ENCODE measurements at places on chromosomes 2 and 18.

- DNase-seq, result no peak
Measured at GRCh38 chr2:236499691-236500578, 69.7 kb upstream of the ACKR3 start.

DNA sequence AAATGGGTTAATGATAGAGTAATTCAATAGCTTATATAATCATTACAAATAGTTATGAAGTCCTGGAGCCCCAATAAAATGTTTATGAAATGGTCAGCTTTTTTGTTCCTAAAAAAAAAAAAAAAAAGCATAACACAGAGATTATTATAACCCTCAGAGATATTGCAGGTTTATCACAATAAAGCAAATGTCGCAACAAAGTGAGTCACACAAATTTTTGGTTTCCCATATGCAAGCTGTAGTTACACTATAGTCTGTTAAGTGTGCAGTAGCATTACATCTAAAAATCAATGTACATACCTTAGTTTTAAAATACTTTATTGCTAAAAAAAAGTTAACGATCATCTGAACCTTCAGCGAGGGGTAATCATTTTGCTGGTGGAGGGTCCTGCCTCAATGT is 20.0 kb downstream of the WDFY1 start:
- DNase-seq, result no peak

GRCh38 chr2:163312713-163313112 is 423.1 kb downstream of the FIGN start:
- no peak for DNase-seq

- no peak for DNase-seq
Measured at GRCh38 chr2:37576831-37577230, 94.6 kb downstream of the CDC42EP3 start.

DNA sequence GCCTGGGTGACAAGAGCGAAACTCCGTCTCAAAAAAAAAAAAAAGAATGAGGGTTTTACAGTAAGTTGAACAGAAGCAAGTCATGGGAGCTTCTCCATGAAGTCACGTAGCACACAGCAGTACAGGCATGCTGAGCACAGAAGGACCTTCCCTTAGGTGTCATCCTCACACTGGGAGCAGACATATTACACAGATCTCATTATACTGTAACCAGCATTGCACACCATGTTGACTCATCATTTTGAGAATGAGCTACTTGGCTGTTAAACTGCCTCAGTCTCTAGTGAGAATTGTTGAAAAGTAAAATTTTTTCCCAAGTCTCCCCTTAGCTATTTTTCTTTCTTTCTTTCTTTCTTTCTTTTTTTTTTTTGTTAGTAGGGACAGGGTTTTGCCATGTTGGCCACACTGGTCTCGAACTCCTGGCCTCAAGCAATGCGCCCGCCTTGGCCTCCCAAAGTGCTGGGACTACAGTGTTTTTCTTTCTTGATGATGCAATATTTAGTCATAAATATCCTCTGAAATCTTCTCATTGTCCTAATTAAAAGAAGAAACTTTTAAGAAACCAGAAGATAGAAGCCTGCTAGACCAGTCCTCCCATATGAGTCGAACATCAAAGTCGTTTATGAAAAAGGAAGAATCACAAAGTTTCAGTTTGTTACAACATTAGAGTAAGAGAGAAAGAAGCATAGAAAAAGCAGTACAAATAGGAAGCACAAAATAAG is 37.9 kb upstream of the PPP1CB start:
- DNase-seq, result no peak

DNA sequence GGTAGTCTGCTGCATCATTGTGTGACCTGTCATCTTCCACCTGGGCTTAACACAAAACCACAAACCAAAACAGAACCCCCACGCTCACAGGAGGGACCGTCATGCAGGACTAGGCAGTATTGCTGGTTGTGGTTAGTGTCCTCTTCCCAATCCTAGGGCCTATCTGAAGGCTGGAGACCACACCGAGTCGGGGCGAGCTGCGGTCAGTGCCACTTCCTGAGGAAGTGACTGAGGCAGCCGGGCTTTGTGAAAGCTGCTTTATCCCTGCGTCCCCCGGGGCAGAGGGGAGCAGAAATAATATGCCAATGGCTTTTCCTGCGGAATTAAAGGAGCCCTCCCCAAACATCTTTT is 22.9 kb downstream of the ZNF532 start:
- peak; percentile 52 for DNase-seq

- DNase-seq, result peak; percentile 63
Measured at GRCh38 chr18:34866310-34866709, 156.2 kb downstream of the DTNA start.

DNA sequence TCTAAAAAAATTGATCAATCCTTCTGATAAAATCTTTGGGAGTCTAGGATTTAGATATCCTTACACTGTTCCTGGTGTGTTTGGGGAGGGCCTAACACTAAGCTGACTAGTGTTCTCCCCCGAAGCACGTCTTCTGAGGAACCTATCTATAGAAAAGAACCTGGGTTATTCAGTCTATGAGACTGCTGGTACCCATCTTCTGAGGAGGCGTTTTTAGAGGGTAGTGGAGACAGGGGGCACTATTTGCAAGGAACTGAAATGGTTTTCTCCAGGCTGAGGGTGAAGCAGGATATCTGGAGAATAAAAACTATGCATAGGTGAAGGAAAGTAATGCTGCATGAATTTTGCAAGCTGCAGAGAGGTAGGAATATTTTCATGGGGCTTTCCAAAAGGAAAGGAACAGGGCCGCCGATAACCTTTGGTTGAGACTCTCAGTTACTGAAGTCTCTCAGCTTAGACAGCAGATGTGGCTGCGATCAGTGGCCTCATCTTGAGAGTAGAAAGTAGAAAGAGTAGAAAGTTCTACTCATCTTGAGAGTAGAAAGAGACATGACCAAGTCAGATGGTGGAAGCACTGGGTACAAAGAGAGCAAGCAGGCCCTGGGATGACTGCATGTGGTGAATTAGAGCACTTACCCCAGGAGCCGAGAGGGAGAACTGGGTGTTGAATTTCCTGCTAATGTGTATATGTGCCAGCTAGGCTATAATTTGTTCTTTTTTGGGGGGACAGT is 31.8 kb upstream of the KCNE4 start:
- no peak for DNase-seq

GRCh38 chr2:220278022-220278421 is 650.6 kb downstream of the SLC4A3 start:
- no peak for DNase-seq

- DNase-seq, result no peak
Measured at GRCh38 chr18:43078478-43079092, 36.9 kb downstream of the RIT2 start.

DNA sequence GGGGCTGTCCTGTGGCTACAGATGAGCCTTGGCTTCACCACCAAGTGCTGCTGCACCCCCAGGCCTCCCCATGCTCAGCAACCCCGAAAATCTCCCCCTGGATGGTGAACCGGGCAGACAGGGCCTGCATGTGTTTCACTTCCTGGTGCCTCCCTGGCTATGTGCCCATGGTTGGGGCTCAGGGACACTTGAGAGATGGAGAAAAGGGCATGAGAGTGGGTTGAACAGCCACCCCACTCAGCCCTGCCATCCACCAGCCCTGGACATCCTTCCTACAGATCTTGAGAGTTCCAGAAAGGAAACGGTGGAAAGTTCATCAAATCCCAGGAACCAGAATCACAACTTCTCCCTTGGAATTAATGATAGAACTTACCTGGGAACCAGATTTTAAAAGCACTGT is 74.7 kb upstream of the TEX51 start:
- DNase-seq, result no peak

DNA sequence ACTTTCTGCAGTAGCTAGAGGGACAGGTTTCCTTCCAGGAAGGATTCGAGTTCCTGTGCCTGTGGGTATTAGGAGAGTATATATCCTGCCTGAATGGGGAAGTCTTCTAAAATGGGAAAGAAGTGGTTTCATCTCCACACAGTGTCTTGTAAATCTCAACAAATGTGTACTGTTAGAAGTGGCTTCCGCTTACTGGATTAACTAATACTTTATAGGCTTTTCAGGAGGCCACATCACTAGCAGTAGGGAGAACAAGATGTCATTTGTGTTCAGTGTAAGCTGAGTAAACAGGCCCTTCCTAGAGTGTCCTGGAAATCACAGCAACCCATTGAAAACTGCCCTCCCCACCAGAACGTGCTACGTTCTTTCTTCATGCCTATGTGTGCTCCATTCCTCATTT is 12.5 kb upstream of the POLR1B start:
- DNase-seq, result no peak

DNA sequence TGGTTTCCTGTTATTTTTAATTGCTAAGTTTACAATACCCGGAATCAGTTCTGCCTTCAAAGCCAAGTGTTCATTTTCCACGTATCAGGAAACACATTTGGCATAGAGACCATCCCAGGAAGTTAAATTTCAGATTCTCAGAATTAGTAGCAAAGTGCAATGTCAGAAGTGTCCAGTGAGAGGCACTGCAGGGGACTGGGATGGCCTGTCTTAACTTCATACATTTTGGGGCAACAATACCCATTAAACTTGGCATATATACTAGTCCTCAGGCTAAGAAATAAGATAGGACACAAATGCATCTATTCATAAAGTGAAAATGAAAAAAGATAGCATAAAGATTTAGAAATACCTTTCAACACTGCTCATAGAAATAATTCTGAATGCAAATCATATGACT is 1.5 kb upstream of the IL1RL2 start:
- peak; percentile 38 for DNase-seq

- peak; percentile 92 for DNase-seq
Measured at GRCh38 chr2:12501469-12502158, 215.1 kb upstream of the TRIB2 start.

- DNase-seq, result no peak
Measured at GRCh38 chr2:85756822-85757435, 3.1 kb downstream of the ATOH8 start.

- DNase-seq, result no peak
Measured at GRCh38 chr2:213411582-213412289, 127.5 kb downstream of the SPAG16 start.

GRCh38 chr2:238528953-238529781 is 102.4 kb downstream of the ASB1 start:
- DNase-seq, result no peak

DNA sequence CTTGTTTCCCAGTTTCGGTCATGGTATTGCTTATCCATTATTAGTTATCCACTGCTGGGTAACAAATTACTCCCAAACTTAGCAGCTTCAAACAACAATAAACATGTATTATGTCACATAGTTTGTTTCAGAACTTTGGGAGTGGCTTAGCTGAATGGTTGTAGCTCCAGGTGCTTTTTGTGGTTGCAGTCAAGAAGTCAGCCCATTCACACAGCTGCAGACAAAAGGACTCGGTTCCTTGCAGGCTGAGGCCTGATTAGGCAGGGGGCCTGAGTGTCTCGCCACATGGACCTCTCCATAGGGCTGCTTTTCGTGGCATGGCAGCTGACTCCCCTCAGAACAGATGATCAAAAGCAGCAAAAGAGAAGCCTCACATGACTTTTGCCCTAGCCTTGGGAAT is 58.2 kb upstream of the ITGA4 start:
- DNase-seq, result no peak

GRCh38 chr18:50422286-50422898 is 47.5 kb downstream of the SKA1 start:
- DNase-seq, result no peak

DNA sequence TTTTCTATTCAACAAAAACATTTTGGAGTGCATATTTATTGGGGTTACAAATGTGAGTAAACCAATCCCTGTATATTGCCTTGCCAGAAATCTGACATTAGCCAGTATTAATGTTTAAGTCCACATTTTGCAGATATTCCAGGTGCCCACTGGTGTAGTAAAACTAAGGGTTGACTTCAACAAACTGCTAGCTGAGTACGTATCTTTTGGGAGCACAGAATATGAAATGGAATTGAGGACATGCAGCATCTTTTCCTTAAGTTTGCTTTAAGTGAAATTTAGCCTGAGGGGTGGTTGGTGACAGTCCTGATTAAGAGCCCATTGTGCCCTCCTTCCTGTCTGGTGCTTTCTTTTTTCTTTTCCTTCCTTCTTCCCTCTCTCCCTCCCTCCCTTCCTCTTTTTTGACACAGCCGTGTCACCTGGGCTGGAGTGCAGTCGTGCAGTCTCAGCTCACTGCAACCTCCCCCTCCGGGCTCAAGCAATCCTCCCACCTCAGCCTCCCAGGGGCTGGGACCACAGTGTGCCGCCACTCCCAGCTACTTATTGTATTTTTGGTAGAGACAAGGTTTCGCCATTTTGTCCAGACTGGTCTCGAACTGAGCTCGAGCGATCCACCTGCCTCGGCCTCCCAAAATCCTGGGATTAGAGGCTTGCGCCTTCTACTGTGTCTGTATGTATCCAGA is 1.6 kb downstream of the NUP35 start:
- no peak for DNase-seq

- no peak for DNase-seq
Measured at GRCh38 chr2:230998882-230999281, 3.0 kb downstream of the SPATA3 start.

Data from activated CD8-positive, alpha-beta T cell treated with anti-CD3 and anti-CD28 coated beads for 36 hours (primary cell).